ENCODE measurements at places on chromosomes 2 and 18. TPM values are rescaled to one million over a fixed set of nuclear protein-coding genes. Genes with fewer than 3 reads are reported as not detected.

CXCR1 gene
- total RNA-seq = not detected

- no peak overlapping the region for H3K4me3 ChIP-seq
- H3K27me3 ChIP-seq = no peaks in the 10 kb centered on the region
- H3K36me3 ChIP-seq = no peaks in the 10 kb centered on the region
- no peak for DNase-seq
These were observed 39.4 kb upstream of the RND3 start for GRCh38 chr2:150526827-150527226.

- no peak overlapping the region for H3K4me3 ChIP-seq
- peaks cover 6% of the 10 kb centered on the region for H3K4me1 ChIP-seq
- DNase-seq = peak; percentile 7
- H3K27me3 ChIP-seq = no peaks in the 10 kb centered on the region
- H3K36me3 ChIP-seq = no peaks in the 10 kb centered on the region
These were observed 138.9 kb upstream of the ERBB4 start for GRCh38 chr2:212677466-212677865.

DNA sequence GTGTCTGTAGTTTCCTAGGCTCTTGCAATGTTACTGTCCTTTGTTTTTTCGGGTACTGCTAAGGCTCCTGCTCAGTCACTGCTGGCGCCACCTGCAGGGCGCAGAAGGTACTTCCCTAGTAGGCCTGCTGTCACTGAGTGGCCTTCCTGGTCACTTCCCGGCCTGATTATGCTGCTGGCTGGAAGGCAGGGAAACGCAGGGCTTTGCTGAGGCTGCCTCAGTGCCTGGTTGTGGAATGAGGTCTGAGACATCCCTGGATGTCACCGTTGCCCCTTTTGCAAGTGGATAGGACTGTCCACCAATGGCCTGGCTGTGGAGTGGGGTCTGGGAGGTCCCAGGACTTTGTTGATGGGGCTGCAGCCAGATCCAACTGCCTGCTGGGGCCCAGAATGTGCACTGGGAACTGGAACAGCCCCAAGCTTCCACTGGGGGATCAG is 13.1 kb downstream of the DAW1 start:
- no peak overlapping the region for H3K4me3 ChIP-seq
- H3K27ac ChIP-seq = no peak overlapping the region
- H3K27me3 ChIP-seq = no peaks in the 10 kb centered on the region
- no peaks in the 10 kb centered on the region for H3K36me3 ChIP-seq
- H3K4me1 ChIP-seq = peaks cover 9% of the 10 kb centered on the region
- peak; percentile 87 for DNase-seq

ACADL gene
- not detected for total RNA-seq

- H3K27ac ChIP-seq = no peak overlapping the region
- no peak overlapping the region for H3K4me3 ChIP-seq
- H3K27me3 ChIP-seq = peaks cover 3% of the 10 kb centered on the region
- no peaks in the 10 kb centered on the region for H3K36me3 ChIP-seq
These were observed 37.1 kb downstream of the RNF152 start for GRCh38 chr18:61855449-61856378.

DNA sequence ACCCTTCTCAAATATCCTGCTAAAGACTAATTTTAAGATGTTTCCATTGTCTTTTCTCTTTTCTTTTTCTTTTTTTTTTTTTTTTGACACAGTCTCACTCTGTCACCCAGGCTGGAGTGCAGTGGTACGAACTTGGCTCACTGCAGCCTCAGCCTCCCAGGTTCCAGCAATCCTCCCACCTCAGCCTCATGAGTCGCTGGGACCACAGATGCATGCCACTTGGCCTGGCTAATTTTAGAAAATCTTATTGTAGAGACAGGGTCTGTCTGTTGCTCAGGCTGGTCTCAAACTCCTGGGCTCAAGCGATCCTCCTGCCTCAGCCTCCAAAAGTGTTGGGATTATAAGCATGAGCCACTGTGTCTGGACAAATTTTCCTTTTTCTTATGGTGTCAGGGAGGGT is 167.5 kb downstream of the MCFD2 start:
- peaks cover 4% of the 10 kb centered on the region for H3K4me1 ChIP-seq
- peak overlapping the region; percentile 22 for H3K27ac ChIP-seq
- no peak for DNase-seq
- H3K27me3 ChIP-seq = no peaks in the 10 kb centered on the region

GRCh38 chr2:43225788-43226557 is 433 bp downstream of the ZFP36L2 start:
- H3K4me3 ChIP-seq = peak overlapping the region; percentile 92
- peak overlapping the region; percentile 48 for H3K27ac ChIP-seq
- peaks cover 43% of the 10 kb centered on the region for H3K4me1 ChIP-seq
- H3K27me3 ChIP-seq = peaks cover 13% of the 10 kb centered on the region
- peaks cover 13% of the 10 kb centered on the region for H3K36me3 ChIP-seq

RGPD4 gene
- not detected for total RNA-seq

KIF1A gene
- 52.2 TPM for total RNA-seq

DNA sequence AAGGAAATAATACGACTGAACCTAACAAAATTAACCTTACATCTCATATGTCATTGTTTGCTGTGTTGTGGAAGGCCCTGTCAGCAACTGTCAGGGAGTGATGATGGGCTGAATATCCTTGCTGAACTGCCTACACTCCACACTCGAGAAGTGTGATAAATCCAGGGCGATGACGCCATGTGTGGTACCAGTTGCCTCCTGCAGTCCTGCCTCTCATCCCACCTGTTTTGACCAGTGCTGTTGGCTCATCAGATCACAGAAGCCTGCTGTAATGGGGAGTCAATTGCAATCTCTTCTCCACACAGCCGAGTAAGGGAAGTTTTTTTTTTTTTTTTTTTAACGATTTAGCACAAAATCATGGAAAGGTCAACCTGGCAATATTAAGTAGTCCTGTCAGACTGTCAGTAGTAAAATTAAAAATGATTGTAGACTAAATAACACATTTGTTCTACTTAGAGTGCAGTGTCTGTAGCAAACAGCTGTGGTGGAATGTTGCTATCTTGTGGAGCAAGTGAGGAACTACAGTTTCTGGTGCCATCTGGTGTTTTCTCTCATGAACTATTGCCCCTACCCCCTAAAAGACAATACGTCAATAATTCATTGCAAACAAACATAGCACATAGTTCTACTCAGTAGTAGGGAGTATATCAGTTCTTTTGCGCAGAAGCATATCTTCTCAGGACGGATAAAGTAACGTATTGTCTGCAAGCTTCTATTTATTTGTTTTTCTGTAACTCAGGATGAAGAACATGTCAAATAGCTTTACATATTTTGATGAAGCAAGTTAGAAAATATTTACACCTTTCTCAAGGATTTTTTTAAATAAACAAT is 347.6 kb downstream of the CTNNA2 start:
- H3K4me1 ChIP-seq = peaks cover 6% of the 10 kb centered on the region
- no peaks in the 10 kb centered on the region for H3K36me3 ChIP-seq
- H3K4me3 ChIP-seq = no peak overlapping the region
- peak; percentile 15 for DNase-seq
- H3K27ac ChIP-seq = no peak overlapping the region

- H3K27me3 ChIP-seq = peaks cover 7% of the 10 kb centered on the region
- H3K27ac ChIP-seq = no peak overlapping the region
- DNase-seq = no peak
- no peaks in the 10 kb centered on the region for H3K36me3 ChIP-seq
- no peak overlapping the region for H3K4me3 ChIP-seq
These were observed 88.3 kb upstream of the HS6ST1 start for GRCh38 chr2:128406736-128407554.

DNA sequence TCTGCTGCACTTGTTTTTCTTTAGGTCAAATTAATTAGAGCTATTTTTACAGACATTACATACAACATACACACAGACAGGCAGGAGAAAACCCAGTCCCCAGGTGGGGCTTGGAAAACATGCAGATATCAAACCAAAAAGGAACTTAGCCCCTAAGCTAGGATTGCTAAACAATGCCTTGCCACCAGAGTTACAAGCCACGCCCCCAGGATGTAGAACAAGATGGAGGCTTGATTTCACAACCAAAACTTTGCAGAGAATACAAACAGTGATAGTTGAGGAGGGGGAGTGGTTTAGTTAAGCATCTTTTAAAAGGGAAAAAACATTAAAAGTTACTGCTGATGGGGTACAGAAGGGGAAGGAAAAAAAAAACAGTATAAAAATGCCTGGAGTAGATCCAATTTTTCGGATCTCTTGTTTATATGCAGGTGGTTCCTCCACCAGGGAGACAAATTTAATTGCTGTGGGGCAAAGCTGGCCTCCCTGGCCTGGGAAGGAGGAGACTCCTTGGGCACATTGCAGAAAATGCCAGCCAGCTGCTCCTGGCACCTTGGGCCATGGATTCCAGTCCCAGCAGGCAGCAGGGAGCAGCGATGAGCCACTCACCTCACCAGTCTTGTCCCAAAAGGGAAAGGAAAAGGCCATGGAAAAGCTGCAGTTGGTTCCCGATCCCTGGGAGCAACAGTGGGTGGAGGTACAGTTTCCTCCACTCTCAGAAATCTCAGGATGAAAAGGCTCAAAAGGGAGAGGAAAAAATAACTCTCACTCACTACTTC is 348.4 kb upstream of the REG3G start:
- no peaks in the 10 kb centered on the region for H3K27me3 ChIP-seq
- no peak for DNase-seq
- peak overlapping the region; percentile 36 for H3K27ac ChIP-seq
- peaks cover 3% of the 10 kb centered on the region for H3K4me1 ChIP-seq
- H3K4me3 ChIP-seq = no peak overlapping the region

GRCh38 chr2:237324405-237324831 is 89.5 kb downstream of the COL6A3 start:
- H3K27ac ChIP-seq = no peak overlapping the region
- no peaks in the 10 kb centered on the region for H3K27me3 ChIP-seq
- no peaks in the 10 kb centered on the region for H3K36me3 ChIP-seq
- DNase-seq = no peak
- H3K4me3 ChIP-seq = no peak overlapping the region

DNA sequence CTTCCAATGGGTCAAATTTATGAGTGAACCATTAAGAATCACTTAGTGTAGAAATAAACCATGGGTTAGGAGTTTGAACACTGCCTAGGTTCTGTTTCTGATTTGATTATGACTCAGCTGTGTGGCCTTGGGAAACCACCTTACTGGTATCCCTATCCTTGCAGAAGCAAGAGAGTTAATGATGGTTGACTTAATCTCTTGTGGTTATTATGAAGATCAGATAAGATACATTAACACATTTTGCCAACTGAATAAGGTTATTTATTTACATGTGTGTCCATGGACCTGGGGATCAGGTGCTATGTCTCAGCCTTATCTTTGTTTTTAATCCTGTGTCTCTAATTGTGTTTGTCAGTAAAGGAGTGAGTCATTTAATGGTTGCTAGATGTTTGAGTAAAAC is 5.4 kb upstream of the KCNJ13 start:
- no peaks in the 10 kb centered on the region for H3K27me3 ChIP-seq
- no peak overlapping the region for H3K4me3 ChIP-seq
- H3K36me3 ChIP-seq = no peaks in the 10 kb centered on the region
- DNase-seq = no peak
- H3K4me1 ChIP-seq = no peaks in the 10 kb centered on the region

- no peak for DNase-seq
- no peak overlapping the region for H3K4me3 ChIP-seq
- peaks cover 12% of the 10 kb centered on the region for H3K36me3 ChIP-seq
- H3K27ac ChIP-seq = no peak overlapping the region
- H3K4me1 ChIP-seq = peaks cover 9% of the 10 kb centered on the region
These were observed 82.5 kb downstream of the MGAT5 start for GRCh38 chr2:134336352-134336751.

DNA sequence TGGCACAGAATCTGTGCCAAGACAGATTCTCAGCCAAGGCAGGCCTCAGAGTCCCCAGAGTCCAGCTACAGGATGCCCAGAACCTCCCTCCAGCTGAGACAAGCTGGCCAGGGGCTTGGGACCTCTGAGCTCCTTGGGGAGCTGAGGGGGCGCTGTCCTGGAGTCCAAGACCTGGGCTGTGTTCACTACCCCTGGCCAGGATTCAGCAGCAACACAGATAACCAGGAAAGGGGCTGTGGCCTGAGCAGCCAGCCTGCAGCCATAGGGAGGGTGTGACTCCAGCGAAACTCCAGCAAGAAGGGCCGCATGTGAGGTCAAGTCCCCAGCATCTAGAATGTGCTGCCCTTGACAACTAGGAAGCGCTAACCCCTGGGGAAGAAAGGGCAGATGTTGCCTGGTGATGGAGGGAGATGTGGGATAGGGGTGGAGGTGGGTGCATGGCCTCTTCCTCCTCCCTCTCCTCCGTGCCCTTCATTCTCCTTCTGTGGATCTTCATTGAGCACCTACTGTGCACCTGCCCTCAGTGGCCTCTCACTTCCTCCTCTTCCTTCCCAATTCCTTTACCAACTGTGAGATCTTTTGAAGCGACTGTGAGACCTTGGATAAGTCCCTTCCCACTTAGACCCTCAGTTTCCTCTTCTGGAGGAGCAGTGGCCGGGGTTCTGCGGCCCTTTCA is 7.7 kb upstream of the ARID5A start:
- H3K4me3 ChIP-seq = no peak overlapping the region
- peaks cover 1% of the 10 kb centered on the region for H3K27me3 ChIP-seq
- H3K36me3 ChIP-seq = peaks cover 4% of the 10 kb centered on the region
- H3K27ac ChIP-seq = no peak overlapping the region
- no peak for DNase-seq
- H3K4me1 ChIP-seq = peaks cover 19% of the 10 kb centered on the region

ARHGAP28 gene
- total RNA-seq = 350 TPM

NOL4 gene
- total RNA-seq = 0.67 TPM

- no peak overlapping the region for H3K27ac ChIP-seq
- DNase-seq = no peak
- H3K27me3 ChIP-seq = peaks cover 2% of the 10 kb centered on the region
- H3K4me3 ChIP-seq = no peak overlapping the region
- H3K36me3 ChIP-seq = peaks cover 28% of the 10 kb centered on the region
These were observed 119.8 kb downstream of the NRP2 start for GRCh38 chr2:205802065-205802464.

CRYGD gene
- not detected for total RNA-seq

MEP1B gene
- 0.15 TPM for total RNA-seq

CD8B gene
- total RNA-seq = not detected

DNA sequence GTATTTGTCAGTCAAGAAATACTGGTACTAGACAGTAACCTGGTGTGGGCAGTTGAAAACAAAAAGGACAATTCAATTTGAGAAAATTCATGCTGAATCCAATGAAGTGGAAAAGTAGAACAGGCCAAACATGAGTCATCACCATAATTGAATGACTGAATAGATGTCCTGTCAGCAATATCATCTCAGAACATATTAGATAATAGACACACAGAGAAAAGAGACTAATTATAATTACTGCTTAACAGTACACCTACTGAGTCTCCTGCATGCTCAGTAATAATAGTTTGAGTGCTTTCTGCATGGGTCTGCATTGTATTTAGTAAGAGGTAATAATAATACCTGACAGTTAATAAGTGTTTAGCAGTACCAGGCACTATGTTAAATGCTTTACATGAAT is 138.6 kb upstream of the ZC3H15 start:
- H3K27me3 ChIP-seq = no peaks in the 10 kb centered on the region
- H3K36me3 ChIP-seq = peaks cover 3% of the 10 kb centered on the region
- no peak overlapping the region for H3K27ac ChIP-seq
- no peaks in the 10 kb centered on the region for H3K4me1 ChIP-seq

DNA sequence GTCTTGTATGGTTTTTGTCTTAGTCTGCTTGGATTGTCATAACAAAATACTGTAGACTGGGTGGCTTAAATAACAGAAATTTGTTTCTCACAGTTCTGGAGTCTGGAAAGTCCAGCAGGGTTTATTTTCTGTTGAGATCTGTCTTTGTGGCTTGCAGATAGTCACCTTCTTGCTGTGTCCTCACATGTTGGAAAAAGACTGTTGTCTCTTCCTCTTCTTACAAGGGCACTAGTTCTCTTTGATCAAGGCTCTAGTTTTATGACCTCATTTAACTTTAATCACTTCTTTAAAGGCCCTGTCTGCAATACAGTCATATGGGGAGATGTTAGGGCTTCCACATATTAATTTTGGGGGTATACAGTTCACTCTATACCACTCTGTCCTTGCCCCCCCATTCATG is 56.5 kb downstream of the NBEAL1 start:
- peaks cover 21% of the 10 kb centered on the region for H3K36me3 ChIP-seq
- H3K27ac ChIP-seq = no peak overlapping the region
- DNase-seq = no peak
- no peaks in the 10 kb centered on the region for H3K27me3 ChIP-seq
- peaks cover 4% of the 10 kb centered on the region for H3K4me1 ChIP-seq

All from endothelial cell (in vitro differentiated cells).